T-helper 9 cell (primary cell): ENCODE measurements at places on chromosomes 12 and 14.

DNA sequence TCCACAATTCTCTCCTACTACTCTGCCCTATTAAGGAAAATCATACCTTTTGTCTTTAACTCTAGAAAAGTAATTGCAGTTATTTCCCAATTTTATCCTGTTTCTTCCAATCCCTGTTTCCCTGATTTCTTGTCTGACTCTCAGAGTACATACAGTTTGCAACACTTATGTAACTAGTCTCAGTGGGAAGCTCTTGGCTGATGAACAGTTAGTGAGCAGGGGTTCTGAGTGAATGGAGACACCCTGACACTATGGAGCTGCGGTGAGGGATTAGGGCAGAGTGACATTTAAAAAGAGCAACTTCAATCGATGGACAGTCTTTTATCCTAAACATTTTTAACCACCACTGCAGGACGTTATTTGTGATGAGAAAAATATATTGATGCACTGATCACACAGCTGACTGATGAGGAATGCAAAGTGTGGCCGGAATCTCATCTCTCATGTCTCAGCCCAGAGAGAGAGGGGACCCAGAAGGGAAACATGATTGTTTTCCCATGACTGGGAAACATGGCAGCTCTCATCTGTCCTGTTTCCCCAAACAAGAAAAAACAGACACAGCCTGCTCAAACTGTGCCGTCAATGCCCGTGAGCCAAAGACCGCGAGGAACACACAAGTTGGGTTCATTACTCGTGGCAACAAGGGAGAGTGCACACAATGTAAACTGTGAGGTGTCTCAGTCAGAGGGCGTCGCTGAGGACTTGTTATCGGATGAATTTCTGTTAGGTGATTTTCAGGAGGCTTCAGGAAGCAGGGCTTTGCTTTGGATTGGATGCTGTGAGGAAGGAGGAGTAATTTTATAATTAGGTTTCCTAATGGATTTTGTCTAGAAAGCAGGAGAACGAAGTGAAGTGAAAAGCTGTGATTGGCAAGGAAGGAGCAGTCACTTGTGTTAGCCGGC lies 5.2 kb upstream of the SLC6A13 start:
- DNase-seq: no peak

DNA sequence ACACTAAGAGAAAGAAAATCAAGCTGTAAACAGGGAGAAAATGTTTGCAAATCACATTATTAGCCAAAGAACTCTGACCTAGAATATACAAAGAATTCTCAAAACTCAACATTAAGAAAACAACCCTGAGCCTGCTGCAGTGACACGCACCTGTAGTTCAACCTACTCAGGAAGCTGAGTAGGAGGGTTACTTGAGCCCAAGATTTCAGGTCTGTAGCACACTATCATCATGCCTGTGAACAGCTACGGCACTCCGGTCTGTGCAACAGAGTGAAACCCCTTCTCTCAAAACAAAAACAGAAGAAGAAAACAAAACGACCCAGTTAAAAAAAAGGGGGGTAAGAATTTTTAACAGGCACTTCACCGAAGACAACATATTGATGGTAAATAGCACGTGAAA lies 20.8 kb downstream of the SAV1 start:
- no peak for DNase-seq

GRCh38 chr12:22916815-22917214 lies 291.8 kb downstream of the ETNK1 start:
- no peak for DNase-seq

GRCh38 chr14:52078095-52078531 lies 9.3 kb upstream of the NID2 start:
- DNase-seq: no peak

DNA sequence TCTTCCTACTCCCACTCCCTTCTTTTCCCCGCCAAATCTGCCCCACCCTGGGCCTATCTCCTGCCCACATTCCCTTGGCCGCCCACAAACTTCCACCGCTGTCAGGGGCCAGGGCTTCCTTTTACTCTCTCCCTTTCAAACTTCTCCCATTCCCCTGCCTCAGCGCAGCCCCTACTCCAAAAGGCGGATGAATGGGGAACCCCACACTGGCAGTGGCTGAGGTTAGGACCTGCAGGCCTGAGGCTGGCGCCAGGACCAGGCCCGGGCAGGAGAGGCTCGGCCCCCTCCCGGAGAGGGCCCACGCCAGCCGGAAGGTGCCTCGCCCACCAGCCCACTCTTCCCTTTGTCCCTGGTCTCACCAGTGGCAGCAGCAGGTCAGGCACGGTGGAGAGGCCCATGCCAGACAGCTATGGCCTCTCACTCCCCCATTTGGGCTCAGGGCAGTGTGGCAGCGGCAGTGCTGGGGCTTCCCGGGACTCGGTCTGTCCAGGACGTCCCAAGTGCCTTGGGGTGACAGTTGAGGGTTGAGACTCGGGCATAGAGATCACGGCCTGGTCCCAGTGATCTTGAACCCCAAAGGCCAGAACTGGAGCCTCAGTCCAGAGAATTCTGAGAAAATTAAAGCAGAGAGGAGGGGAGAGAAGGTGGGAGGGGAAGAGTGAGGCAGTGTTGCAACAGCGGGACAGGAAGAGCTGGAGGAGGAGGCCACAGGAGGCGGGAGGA lies at the start of gene TNFRSF1A:
Gene TNFRSF1A, minus strand, starts transcription at position 660 of the 723 bp plus-strand sequence. Its CDS starts 262 bp downstream, at position 398.
- no peak for DNase-seq

GRCh38 chr14:99576304-99576703 lies 27.7 kb downstream of the CCDC85C start:
- DNase-seq: no peak
